Activated T-cell treated with anti-CD3 and anti-CD28 coated beads, Interleukin-2, amount 50 U/mL, for 24 hours (primary cell): ENCODE measurements at places on chromosomes 16 and 17.

DNA sequence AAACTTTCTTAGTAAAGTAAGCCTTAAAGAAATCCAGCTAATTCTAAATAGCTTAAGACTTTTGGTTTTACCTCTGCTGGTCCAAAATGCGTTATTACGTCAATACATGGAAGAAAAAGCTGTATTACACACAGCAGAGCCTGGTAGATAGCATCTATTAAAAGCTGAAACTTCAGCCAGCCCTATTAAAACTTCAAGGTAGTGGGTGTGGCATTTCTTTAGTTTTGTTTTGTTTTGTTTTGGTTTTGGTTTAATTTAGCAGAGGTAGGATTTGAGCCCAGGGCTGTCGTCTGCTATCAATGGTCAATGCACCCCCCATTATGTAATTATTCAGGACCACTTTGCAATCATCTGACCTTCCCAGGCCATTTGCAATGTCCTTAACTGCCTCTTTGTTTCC is 318.4 kb upstream of the MAF start:
- DNase-seq: no peak

- no peak for DNase-seq
Observed at GRCh38 chr16:64434526-64435069, 687.3 kb downstream of the CDH11 start.

DNA sequence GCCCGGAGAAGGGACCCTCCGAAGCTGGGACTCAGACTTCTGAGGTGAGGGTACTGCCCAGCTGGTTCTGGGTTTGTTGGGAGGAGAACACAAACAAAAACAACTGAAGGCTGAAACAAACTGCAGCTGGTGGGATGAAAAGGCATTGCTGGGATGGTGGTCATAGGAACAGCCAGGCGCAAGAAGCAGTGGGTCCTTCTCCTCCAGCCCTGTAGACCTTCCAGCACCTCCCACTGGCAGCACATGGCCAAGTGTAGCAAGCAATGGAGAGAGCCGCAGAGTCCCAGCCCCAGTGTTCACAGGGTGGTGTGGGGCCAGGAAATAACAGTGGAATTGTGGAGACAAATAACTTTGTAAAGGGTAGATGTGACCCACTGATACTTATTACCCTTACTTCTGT is 48.7 kb upstream of the FOXJ1 start:
- DNase-seq: no peak

- DNase-seq: no peak
Observed at GRCh38 chr17:7655541-7655840, 4.8 kb downstream of the ATP1B2 start.

- DNase-seq: no peak
Observed at GRCh38 chr17:42017866-42018200, 594 bp upstream of the DNAJC7 start.

- DNase-seq: no peak
Observed at GRCh38 chr17:77304746-77305473, 164.1 kb downstream of the SEC14L1 start.

GRCh38 chr17:47119746-47120520 is 69.2 kb downstream of the CDC27 start:
- DNase-seq: no peak

- no peak for DNase-seq
Observed at GRCh38 chr17:7955414-7956227, 23.6 kb downstream of the CNTROB start.
